ENCODE measurements at places on chromosomes 16 and 17.
A peak's percentile ranks its signal among the peaks of the same experiment; 100 is the strongest.

DNA sequence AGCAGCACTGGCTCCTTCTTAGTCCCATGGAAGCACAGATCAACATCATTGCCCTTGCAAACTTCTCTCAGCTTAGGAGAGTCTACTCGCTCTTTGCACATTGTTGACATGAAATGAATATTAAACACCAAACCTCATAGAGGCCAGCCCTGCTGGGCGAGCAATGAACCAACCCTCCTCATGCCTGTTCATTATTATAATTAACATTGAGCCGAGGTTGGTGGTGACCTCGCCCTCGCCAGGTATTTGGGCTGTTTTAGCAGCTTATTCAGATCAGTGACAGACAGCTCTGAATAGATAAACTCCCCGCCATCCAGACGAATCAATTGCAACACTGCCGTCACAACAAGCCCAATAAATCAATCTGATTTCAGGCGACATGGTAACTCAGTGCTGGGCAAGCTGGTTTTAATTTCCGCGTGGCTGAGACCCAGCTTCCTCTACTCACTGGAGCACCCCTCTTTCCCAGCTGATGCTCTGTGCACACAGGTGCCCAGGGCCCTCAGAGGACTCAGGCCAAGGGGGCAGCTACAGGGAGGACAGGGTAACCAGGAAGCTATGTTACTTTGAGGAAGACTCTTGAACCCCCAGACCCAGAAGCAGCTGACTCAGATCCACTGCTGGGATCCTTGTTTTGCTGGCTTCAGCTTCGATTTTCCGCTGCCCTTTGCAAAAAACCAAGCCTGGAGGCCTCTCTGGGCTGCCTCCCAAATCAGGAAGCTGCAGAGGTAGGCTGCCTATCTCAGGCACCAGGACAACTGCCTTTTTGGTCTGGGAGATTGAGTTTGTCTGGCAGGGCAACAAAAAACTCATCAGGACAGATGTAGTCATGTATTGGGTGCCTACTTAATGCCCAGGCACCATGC lies 10.7 kb upstream of the SEZ6 start:
- DNase-seq, result no peak

- DNase-seq, result peak; percentile 46
Observed at GRCh38 chr16:30715750-30716445, 16.9 kb downstream of the SRCAP start.

DNA sequence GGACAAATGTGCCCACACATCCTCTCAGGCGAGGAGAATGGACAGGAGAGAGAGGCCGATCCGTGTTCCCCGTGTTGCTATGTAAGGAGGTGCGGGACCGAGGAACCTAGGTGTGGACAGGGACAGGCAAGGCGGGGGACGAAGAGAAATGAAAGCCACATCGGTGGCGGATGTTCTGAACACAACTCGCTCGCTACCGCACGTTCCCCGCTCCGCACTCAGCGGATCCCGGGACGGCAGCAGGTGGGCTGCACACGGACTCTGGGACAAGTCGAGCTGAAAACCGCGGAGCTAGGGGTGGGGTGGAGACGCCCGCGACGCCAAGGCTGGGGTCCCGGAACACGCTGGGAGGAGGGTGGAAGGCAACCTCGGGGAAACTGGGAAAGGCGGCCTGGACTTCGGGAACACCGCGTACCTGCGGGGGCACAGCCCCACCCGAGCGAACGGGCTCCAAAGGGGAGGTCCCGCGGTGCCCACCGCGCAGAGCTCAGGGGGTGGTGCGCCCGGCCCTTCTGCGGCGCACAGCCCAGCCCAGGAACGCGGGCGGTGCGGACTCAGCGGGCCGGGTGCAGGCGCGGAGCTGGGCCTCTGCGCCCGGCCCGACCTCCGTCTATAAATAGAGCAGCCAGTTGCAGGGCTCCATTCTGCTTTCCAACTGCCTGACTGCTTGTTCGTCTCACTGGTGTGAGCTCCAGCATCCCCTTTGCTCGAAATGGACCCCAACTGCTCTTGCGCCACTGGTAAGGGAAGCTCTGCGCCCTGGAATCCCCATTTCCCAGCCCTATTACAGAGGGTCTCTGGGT lies at the start of gene MT1E:
TSS of gene MT1E (plus strand) at position 642 of the 803 bp plus-strand sequence. CDS start at position 713, 71 bp downstream.
- DNase-seq, result peak; percentile 76

DNA sequence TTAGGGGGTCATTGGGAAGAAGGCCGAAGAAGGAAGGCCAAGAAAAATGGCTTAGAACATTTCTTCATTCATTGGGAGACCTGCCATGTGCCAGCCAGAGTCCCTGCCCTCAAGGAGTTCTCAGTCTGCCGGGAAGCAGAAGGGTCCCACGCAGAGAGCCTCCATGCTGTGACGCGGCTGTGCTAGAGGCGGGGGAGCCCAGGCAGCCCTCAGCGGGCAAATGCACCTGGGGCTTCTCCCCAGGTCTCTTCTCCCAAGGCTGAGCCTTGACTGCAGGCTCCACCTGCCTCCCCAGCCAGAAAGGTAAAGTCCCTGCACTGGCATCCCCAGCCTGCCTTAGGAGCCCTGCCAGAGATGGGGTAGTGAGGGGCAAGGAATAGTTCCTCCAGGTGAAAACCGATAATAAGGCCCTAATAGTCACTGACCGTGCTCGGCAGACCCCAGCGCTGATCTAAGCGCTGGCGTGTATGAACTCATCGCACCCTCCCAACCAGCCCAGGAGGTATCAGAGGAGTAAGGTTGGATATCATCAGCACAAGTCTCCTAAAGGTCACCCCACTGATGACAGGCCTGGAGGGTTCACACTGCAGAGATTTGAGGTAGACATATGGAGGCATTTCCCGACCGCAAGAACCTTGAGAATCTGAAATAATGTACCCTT lies 6.0 kb upstream of the CDR2L start:
- no peak for DNase-seq

Measured in HT1080 (cell line).